AG20443 (cell line): ENCODE measurements at places on chromosomes 12 and 14.

DNA sequence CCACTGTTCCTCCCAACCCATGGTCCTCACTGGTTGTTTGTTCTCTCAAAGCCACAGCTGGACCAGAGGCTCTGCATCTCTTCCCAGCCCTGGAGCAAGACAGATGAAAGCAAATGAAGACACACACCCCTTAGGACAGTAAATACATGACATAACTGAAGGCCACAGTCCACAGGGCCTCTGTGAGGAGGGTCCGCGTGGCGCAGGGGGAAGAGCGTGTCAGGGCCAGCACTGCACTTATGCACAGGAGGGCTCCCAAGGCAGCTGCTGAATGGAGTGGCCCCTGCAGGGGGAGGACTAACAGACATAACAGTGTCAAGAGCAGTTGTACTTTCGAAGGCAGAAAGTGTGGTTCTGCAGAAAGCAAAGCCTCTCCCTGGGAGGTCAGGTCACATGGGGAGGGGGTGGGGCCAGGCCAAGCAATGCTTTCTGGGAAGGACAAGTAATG, 79.9 kb downstream of the CHGA start:
- DNase-seq: no peak

GRCh38 chr12:12278899-12279298, 12.1 kb upstream of the LRP6 start:
- DNase-seq: peak; percentile 39

GRCh38 chr14:56224691-56225681, 106.8 kb downstream of the PELI2 start:
- no peak for DNase-seq

- DNase-seq: no peak
These were observed 139.4 kb upstream of the CDKN3 start for GRCh38 chr14:54257424-54257823.

- DNase-seq: no peak
These were observed 55.3 kb downstream of the LRCOL1 start for GRCh38 chr12:132554845-132555630.

GRCh38 chr12:57227315-57228115, 2.0 kb upstream of the SHMT2 start:
- no peak for DNase-seq

DNA sequence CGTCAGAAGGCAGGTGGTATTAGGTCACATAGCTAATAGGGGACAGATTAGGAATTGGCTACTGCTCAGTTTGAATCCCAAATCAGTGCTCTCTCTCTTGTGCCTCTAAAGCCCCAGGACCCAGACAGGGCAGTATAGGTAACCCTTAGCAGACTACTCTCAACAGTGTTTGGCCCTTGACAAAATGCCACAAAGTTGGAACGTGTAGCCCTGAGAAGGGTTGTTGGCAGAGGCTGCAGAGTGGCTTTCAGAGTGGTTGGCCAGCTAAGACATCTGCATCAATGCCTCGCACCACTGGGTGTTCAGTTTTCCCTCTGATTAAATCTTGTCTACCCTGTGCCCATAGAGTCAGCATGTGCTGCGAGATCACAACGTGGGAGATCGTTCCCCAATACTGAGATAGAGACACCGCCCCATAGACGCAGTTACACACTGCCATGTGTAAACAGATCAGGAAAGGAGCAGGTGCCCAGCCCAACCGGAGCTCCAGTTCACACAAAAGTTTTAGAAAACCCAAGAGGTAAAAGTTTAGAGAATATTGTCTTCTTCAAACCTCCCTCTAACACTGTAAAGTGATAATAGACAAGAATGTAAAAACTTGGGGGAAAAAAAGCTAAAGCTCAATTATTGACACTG, 48.3 kb downstream of the EML1 start:
- DNase-seq: no peak

GRCh38 chr12:7271893-7272514, 31.9 kb upstream of the ACSM4 start:
- no peak for DNase-seq

DNA sequence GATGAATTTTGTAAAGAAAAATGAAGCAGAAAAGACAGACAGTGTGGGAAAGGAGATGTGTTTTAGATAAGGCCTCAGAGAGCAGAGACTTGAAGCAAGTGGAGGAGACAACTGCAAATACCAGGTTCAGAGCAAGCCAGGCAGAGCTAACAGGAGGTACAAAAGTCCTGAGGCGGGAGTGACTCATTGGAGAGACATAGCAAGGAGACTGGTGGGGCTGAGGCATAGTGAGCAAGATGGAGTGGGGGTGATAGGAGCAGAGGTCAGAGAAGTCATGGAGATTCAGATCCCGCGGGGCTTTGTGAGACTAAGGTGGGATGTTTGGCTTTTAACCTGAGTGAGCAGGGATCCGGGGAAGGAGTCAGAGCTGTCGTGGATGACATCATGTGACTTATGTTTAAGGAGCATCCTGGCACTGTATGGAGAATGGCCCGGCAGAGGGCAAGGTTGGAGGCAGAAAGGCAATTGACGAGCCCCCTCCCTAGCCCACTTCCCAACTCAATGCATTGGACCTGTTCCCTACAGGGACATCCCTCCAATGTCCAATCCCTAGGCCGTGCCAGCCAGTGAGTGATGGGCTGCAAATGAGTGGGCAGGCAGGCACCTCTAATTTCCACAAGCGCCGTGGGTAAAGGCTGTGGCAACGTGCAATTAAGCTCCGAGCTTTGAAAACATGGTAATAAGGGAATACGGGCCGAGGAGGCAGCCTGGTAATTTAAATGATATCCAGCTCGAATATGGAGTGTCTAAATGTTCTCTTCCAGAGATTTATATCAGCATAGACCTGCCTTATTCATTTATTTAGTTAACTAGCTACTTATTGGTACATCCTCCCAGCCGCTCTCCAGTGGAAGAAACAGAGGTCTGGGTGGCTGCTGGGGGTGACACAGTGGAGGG, 206.8 kb upstream of the LHX5 start:
- no peak for DNase-seq

- DNase-seq: no peak
These were observed 220.5 kb upstream of the PRICKLE1 start for GRCh38 chr12:42810006-42810405.

- DNase-seq: no peak
These were observed 907.0 kb downstream of the DIO2 start for GRCh38 chr14:79304279-79304678.

- DNase-seq: no peak
These were observed 52.8 kb upstream of the SRSF5 start for GRCh38 chr14:69713993-69714679.

GRCh38 chr12:55940065-55940732, 9.2 kb downstream of the DGKA start:
- DNase-seq: peak; percentile 93

GRCh38 chr12:6124411-6125309, at the start of gene VWF:
Gene VWF, minus strand, starts transcription at chr12:6124670. Its CDS starts 1,474 bp downstream, at chr12:6123196.
- DNase-seq: peak; percentile 8

GRCh38 chr12:71142016-71142415, 15.8 kb downstream of the TSPAN8 start:
- no peak for DNase-seq

DNA sequence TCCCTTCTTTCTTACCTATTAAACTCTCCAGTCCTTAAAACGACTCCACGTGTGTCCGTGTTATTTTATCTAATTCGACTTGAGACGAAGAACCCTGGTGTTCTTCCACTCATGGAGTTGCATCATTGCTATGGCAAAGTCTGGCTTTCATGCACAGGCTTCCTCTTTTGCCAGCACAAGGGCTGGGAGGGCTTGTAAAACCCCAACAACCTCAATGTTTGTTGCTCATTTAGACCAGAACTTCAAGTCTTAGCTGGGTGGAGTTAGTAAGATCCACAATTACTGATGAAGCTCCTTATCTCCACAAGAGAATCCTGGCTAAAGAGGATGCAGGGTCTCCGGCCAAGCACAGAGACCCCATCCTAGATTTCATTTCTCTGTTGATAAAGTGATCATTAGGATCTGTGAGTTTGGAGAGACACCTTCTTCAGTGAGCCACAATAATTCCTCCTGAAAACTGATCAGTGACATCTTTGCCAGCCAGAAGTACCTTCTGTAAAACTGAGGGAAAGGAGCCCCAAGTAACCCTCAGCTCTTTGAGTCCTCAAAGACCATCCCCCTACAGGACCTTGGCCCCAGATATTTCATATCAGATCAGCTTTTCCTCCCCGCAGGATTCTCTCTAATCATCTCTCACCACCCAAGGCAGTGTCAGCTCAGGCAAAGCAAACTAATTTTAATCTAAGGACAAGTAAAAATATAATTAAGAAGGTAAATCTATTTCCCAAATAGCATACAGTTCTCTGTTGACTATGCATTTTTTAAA, 514.6 kb downstream of the FUT8 start:
- DNase-seq: no peak

DNA sequence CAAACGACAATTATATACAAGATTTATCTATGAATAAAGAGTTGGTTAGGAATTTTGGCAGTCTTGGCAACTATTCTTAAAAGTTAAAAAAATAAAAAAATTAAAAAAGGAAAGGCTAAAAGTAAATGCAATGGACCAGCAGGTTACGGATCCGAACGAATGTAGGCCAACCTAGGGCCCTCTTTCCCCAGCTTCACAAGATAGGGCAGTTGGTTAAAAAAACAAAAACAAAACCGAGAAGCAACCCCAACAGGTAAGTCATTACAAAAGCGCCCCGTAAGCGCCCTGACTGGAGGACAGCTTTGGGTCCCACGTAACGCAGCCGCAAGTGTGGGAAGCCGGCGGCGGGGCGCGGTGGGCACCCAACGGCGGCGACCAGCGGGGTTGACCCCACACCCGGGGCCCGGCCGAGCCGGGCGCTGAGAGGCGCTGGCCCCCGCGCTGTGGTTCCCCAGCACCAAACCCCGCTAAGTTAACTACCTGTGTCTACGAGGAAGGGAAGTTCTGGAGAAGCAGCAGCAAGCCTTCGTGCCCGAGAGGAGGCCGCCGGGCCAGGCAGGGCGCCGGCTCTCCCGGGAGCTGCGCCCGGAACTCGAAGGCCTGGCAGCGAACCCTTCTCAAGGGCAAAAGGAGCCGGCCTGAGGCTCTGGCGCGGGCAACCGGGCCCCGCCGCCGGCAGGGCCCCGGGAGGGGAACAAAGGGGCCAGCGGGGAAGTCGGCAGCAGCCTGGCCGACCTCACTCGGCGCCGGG, 882 bp downstream of the HECTD1 start:
- peak; percentile 39 for DNase-seq
